ENCODE measurements at places on chromosomes 4 and X. TPM values are rescaled to one million over a fixed set of nuclear protein-coding genes. Genes with fewer than 3 reads are reported as not detected.
A peak's percentile ranks its signal among the peaks of the same experiment; 100 is the strongest.

The SYP gene
- total RNA-seq: 1.9 TPM

The ALB gene
- total RNA-seq: not detected

- DNase-seq: peak; percentile 71
These were observed 116.8 kb upstream of the AGA start for GRCh38 chr4:177558995-177559394.

DNA sequence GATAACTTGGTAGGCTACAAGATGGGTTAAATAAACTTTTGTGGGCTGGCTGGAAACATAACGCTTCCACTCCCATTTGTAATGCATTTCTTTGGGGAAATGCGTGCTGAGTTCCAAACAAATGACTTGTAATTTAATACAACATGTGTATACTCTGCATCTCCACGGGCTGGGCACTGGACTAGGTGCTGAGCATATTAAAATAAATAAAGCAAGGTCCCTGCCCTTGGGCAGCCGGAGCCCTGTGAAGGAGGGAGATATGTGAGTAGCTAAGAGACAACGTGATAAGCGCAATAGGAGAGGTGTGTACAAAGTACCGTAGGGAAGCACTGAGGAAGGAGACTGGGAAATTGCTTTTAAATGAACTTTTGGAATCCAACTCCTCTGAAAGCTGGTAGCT is 147.2 kb upstream of the RBPJ start:
- no peak for DNase-seq
